ENCODE measurements at places on chromosomes 4 and X.

GRCh38 chrX:118497180-118497818 lies 1.7 kb downstream of the DOCK11 start:
- no peak for DNase-seq

DNA sequence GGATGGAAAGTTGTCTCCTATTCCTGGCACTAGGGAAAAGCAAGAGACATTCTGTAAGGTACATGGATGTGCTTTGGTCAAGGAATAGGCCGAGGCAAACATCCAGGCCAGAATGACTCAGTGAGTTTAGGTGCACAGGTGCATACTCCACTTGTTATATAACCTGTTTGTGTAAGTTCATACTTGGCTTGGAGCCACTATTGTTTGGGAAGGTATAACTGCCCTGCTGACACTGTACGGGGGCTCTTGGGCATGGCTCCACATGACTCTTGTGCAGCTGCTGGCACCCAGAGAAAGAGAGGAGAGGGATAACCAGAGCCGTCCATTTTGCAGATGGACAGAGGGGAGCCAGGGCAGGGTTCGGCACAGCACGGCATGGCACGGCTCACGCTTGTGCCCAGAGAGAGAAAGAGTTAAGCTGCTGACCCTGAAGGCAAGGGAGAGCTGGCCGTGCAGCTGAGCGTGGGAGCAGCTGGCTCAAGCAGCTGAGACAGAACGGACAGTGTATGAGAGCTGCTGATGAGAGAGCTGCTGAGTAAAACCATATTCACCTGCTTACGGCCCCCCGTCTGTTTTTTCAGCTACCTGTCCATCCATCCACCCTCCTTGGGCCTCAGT lies 98.0 kb downstream of the SLC2A9 start:
- no peak for DNase-seq

DNA sequence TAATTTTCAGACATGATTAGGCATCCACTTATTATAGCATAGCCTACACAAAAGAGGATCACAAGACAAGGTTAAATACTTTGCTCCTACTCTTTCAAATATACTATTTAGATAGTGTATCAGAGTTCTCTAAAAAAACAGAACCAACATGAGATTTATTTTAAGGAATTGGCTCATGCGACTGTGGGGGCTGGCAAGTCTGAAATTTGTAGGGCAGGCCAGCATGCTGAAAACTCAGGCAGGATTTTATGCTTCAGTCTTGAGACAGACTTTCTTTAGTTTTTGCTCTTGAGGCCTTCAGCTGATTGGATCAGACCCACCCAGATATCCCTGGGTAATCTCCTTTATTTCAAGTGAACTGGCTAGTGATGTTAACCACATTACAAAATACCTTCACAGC lies 169.5 kb downstream of the MAML3 start:
- DNase-seq, result no peak

GRCh38 chrX:36974911-36975310 lies 33.3 kb upstream of the FAM47C start:
- DNase-seq, result no peak

DNA sequence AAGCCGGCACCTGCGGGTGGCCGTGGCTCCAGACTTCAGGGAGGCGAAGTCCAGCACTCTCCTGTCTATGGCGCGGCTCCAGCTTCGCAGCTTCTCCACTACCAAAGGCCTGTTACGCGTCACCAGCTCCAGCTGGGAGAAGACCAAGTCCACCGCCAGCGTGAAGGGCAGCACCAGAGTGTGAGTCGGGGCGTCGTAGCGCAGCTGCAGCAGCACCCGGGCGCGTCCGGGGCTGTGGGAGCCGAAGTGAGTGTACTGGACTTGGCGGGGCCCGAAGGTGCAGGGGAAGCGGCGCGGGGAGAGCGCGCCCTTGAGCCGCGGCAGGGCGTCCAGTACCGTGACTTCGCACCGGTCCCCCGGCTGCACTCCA lies 444 bp downstream of the FREM3 start:
- DNase-seq, result no peak

DNA sequence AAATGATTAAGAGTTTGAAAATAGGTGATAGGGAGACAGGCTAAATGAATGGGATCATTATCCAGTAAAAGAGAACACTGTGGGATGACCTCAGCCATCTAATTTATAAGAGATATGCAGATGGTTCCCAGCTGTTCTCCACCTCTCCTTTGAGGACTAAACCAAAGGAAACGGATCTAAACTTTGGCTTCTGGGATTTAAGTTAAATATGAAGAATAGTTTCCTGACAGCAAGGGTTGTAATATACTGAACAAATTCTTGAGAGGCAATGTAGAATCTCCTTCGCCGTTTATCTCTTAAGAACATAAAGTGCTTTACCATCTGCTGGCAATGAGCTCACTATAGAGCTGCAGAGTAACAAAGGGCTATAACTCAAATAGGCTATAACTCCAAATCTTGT lies 35.4 kb upstream of the HPGDS start:
- no peak for DNase-seq

DNA sequence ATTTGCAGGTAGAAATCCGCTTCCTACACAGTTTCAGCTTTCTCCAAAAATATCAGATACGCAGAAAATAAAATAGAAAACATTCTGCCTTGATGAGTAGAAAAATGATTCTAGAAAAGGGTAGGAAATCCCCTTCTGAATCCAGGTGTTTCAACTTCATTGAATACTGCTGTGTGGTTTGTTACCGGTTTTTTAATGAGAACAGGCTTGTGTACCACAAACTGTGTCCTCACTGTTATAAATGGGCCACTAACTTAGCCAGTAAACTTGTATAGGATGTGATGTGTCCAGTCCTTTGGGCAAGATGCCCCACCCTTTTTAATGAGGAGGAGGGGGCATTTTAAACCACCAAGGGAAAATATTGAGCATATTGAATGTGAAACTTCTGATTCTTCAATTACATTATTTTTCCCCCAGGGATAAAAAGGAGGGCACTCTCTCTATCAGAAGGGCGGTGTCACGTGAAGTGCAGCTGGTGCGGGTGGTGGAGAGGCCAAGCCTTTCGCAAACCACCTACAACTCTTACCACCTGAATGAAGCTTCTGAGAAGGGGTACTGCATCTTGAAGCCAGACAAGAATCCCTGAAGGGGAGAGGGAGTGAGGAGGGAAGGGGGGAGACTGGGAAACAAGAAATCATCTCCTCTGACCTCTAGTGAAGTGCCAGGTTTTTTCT lies 4.5 kb downstream of the CXXC4 start:
- DNase-seq, result no peak
